ENCODE measurements at places on chromosomes 7 and 10.

- no peak for DNase-seq
These were observed 4.6 kb downstream of the CRYGN start for GRCh38 chr7:151435103-151435916.

- no peak for DNase-seq
These were observed 577.0 kb upstream of the DPP6 start for GRCh38 chr7:153475239-153475638.

DNA sequence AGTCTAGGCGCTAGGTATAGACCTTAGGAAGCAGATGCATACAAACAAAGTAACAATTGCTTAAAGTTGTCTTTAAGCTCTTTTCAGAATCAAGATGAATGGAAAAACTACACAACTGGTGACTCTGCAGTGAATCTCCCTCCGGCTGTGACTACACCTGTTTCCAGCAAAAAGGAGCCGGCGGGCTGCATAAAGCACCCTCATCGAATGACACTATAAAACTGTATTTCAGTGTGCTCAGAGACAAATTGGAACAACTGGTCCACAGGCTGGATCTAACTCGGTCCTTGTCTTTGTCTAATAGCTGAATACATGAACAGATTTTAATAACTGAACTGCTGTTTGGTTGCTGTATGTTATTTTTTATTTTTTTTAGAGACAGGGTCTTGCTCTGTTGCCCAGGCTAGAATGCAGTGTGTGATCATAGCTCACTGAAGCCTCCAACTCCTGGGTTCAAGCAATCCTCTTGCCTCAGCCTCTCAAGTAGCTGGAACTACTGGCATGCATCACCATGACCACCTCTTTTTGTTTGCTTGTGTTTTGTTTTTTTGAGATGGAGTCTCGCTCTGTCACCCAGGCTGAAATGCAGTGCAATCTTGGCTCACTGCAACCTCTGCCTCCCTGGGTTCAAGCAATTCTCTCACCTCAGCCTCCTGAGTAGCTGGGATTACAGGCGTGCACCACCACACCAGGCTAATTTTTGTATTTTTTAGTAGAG, 64.2 kb upstream of the SVIL start:
- DNase-seq = no peak

- no peak for DNase-seq
These were observed 86.1 kb upstream of the NPY start for GRCh38 chr7:24197852-24198251.

GRCh38 chr7:50745336-50745735, 37.4 kb downstream of the GRB10 start:
- DNase-seq = no peak

DNA sequence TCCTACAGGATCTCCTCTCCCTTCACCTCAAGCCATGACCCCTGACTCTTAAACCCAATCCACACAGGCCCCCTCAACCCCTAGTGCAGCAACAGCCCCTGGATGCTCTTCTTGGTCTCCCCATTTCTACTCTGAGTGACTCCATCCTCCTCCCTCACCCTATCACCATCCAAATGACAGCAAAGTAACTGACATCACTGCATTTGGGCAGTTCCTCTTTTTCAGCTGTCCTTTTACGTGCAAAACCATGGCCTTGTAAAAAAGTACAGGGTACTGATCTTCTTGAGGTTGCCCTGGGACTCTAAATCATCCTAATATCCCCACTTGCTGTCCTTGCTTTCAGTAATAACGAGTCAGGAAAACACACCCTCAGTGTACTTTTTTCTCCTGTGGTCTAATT, 454.9 kb downstream of the ADRA2A start:
- DNase-seq = no peak

DNA sequence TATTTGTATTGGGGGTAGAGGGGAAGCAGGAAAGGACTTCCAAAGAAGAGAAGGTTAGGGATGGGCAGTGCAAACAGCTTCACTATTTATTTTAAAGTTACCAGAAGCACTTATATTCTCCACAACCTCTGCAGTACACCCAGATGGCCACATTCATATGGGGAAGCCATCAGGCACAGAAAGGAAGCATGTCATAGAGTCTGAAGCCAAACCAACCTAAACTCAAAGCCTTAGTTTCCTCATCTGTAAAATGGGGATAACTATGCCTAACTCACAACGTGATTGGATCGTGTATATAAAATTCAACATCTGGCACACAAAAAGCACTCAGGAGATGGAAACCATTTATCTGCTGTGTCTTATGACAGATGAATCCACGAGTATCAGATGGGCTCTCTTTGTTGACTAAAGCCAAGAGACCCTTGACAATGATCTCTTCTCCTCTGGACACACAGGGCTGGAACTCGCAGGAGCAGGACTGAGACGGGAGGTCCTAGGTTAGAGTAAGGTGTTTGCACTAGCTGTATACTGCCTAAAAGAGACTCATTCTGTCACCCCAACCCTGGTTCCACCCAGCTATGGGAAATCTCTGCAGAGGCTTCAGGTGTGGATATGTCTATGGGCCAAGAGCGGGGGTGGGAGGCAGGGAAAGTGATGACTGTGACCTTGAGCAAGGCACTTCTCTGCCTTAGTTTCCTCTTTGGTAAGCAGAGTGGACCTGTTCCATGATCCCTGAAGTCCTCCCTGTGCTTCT, 1.8 kb downstream of the KIAA1549 start:
- no peak for DNase-seq

- DNase-seq = no peak
These were observed 174.2 kb upstream of the STEAP4 start for GRCh38 chr7:88480896-88481295.

DNA sequence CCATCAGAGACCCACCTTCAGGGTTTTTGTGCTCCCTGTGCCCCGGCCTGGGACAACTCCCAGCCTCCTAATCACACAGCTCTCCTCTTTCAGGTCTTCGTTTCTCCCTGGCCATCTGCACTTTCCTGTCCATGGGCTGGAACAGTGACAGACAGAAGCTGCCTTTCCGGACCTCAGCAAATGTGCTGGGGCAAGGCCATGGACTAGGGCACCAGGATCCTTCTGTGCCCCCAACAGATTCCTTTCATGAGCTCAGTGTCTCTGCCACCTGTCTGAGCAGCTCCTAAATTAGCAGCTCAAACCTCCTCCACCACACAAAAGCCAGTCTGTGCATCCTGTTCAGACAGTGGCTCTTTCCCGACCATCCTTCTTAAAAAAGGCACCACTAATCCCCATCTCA, 41.9 kb upstream of the FRMD4A start:
- DNase-seq = no peak

DNA sequence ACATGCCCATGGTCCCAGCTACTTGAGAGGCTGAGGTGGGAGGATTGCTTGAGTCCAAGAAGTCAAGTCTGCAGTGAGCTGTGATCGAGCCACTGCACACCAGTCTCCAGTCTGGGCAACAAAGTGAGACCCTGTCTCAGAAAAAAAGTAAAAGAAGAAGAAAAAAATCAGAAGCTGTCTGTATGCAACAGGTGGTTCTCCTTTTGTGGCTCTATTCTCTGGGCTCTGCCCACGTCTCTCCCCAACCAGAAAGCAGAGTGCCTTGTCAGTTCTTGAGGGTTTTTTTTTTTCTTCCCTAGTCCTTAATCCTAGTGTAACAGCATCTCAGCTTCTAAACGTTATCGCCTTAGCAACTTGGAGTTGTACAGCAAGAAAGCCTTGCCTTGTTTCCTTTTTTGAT, 89.5 kb downstream of the PRKCQ start:
- no peak for DNase-seq

DNA sequence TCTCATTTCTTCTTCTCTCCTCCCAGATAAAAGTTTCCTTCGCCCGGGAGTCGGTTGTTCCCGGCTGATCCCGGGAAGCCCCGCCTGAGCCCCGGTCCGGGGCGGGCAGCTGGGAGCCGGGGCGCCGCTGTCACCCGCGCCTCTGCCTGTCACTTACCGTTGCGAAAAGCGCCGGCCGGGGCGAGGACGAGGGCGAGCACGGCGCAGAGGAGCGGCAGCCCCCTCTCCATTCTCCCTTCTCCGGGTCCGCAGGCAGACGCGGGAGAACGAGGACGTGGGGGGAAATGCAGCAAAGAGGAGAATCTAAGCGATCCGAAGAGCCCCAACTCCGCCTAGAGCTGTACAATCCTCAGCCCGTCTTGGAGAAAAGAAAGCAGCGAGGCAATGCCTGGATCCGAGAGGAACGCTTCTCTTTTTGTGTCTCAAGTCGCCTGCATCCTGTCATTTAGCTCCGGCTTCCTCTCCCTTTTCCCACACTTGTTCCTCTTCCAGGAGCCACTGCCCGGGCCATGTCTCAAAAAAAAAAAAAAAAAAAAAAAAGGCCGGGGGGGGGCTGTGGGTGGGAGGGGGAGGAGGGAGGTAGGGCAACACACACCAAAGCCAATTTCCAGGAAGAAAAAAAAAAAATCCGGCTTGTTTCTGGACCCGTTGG, at the start of gene NRP1:
Gene NRP1 (minus strand): TSS at position 515 of the 652 bp plus-strand sequence. CDS start 285 bp downstream, at position 230.
- peak; percentile 25 for DNase-seq

GRCh38 chr10:77518241-77518909, 119.2 kb downstream of the KCNMA1 start:
- DNase-seq = peak; percentile 53

- DNase-seq = no peak
These were observed 28.6 kb downstream of the KAT6B start for GRCh38 chr10:74855027-74855426.

GRCh38 chr10:17676919-17677318, 33.0 kb downstream of the STAM start:
- no peak for DNase-seq

DNA sequence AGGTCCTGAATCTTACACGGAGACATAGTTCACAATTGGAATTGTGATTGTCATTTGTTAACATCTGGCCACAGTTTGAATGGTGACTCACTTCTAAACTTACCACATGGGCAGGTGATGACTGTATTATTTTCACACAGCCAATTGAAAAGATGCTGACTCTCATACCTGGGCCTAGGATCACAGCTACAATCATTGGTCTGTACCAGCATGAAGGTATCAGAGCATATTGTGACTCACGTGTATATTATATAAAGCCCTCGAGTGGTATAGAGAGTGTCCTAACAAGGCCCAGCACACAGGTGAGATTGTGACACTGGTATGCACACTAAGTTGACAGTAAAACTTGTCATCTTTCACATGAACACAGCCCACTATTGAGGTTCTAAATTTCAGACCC, 9.4 kb upstream of the ZNF107 start:
- no peak for DNase-seq

GRCh38 chr7:134691546-134692343, 45.1 kb downstream of the BPGM start:
- DNase-seq = no peak

DNA sequence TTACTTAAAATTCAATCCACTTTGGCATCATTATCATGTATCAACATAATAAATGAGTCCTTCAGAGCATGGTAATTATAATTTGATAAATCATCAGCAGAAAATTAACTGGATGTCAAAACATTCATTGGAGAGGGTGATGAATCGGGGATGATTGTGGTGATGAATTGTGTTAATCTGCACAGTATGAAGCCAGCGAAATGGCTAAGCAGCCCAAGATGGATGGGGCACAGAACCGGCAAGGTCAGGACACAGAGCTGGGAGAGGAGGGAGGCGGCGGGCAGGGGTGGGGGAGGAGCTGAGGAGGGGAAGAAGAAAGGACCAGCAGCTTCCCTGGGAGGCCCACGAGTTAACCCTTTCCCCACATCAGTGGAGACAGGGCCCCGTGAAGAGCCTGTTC, 536.1 kb downstream of the LRMDA start:
- DNase-seq = no peak

GRCh38 chr10:118234683-118235082, 107.4 kb downstream of the FAM204A start:
- DNase-seq = no peak

DNA sequence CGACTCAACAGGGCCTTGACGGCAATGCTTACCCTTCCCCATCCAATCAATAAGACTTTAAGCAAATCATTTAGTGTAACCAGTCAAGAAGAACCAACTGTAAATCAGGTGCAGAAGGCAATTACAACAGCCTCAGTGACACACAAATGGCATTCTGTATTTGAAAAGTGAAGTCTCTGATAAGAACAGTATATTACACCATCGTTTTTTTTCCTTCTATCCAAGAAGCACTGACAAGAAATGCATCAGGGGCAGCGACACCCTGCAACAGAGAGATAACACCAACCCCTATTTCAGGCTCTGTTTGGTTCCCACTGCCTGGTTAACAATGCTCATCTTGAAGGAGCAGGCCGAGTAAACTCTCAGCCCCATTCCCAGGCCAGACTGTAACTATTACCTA, 204.0 kb upstream of the AOAH start:
- DNase-seq = no peak

- DNase-seq = no peak
These were observed 41.8 kb downstream of the TMEM168 start for GRCh38 chr7:112748381-112748780.

DNA sequence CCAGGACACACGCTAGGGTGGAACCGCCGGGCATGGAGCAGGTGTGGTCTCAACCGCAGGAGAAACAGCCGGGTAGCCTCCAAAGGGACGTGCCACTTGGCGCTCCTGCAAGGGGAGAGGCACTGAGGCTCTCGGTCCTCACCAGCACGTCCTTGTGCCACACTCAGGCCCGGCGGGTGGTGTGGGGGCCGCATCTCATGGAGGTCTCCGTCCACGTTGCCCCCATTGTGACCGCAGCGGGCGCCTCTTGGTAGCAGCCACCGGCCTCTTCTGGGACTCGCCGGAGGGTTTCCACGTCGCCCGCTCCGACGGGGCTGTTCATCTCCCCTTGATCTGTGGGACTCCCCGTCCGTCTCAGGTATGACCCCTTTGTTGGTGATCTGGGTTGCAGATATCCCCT, 49.2 kb upstream of the ELFN1 start:
- no peak for DNase-seq

DNA sequence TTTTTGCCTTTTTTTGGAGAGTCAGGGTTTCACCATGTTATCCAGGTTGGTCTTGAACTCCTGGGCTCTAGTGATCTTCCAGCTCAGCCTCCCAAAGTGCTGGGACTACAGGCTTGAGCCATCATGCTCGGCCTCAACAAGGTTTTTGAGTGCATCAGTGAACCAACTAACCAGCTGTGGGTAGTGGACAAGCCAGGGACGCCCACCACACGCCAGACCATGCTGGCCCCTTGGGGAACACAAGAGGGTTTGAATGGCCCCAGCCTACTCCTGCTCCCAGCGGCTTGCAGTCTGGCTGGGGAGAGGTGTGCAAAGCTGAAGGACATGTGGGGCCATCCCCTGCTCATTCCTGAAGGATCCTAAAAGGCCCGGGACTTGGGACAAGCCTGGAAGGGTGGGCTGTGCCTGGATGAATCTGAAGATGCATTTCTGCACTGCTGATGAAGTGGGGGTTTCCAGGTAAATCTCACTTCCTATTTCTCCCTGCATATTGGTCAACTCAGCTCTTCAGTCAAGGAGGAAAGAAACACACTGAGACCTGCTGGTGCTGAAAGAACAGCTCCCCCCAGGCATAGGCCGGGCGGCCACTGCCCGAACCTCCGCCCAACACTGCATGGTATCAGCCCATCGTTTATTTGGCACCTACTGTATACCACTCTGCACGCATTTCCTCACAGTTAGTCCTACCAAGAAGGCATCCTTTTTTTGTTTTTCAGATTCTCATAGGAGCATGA, 6.9 kb downstream of the MMD2 start:
- DNase-seq = no peak

DNA sequence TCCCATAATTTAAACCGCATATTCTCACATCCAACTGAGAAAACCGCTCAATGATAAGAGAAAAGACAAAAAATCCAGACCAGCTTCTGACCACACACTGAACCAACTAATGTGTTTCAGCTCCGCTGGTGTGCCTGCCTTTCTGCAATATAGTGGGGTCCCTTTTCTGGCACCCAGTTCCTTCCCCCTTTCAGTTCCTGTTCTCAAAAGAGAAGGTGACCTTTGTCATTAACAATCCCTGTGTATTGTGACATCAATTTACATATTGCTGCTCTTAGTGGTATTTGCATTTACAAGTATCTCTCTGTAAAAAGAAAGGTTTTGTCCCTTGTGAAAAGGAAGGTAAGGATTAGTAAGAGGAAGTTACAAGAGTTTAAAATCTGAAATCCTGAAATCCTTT, 1.4 kb downstream of the PPP1R17 start:
- no peak for DNase-seq
